ENCODE measurements at places on chromosomes 13 and 19.

GRCh38 chr13:79780240-79780639, 299.3 kb downstream of the NDFIP2 start:
- DNase-seq, result no peak

GRCh38 chr19:5074407-5074806, 105.5 kb downstream of the KDM4B start:
- DNase-seq, result no peak

DNA sequence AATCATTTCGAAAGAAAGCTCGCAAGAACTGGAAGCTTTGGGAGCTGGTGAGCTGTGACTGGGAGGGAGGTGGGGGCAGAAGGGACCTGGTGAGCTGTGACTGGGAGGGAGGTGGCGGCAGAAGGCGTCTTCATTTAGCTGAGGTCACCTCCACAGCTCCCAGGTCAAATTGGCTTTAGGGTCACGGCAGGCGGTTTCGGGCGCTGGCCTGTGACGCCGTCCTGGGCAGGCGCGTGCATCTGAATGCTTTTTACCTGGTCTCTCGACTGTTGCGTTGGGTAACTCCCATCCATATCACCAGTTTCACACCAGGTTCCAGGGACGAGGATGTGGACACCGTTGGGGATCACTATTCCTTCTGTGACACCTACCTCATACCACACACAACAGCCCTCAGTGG, 29.2 kb downstream of the C2CD4C start:
- peak; percentile 72 for DNase-seq

GRCh38 chr13:32165796-32166195, 134.2 kb downstream of the FRY start:
- DNase-seq, result no peak

GRCh38 chr13:24250376-24251057, 58.9 kb upstream of the C1QTNF9 start:
- no peak for DNase-seq

GRCh38 chr13:31980830-31981229, 50.7 kb upstream of the FRY start:
- no peak for DNase-seq

DNA sequence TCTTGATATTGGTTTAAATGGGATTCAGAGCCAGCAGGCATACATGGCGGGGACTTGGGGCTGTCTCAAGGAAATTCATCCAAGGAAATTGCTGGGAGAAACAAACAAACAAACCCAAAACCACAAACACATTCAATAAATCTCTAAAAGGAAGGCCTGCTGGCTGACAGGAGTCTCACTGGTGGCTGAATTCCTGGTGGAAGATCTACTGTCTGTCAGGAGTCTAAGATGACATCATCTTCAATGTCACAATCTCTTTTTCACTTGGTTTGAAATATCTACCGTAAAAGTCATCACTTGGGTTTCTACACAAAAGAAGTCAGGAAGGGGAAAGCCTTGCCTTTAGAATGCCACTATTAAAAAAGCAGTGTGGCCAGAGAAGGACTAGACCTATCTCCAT, 87.9 kb downstream of the KLF5 start:
- no peak for DNase-seq

DNA sequence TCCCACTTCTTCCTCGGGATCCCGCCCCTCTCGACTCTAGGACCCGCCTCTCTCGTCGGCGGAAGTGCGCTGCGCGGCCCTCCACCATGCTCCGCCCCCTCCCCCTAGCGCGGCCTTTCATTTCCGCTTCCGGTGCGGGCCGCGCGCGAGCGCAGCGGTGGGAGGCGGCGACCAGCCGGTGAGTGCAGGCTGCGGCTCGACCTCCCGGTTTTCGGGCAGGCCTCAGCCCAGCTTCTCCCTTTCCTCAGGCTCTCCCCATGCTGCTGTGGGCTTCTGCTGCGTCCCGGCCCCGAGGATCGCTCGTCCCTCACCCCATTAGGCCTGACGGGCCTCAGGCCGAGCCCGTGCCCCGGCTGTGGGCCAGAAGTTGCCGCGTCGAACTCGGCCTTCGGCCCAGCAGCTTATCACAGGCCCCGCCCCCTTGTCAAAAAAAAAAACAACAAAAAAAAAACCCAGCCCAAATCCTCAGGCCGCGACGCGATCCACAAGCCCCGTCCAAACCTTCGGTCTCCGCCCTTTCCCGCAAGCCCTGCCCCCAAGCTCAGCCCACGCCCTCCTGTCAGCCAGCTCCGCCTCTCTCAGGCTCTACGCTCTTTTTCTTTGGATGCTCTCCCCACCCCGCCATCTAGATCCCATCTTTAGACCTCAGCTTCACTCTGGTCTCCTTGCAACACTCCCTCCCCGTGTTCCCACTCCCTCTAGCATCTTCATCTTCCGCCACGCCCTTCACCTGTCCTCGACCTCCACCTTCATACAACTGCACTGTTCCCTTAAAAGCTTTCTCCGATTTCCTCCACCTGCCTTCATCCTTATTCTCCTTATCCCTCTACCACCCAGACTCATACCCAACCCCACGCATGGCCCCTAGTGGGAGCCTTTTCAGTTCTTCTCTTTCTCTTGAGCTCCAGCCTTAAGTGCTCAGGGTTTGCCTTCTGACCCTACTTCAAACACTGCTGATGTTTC, at the start of gene CLASRP:
Gene CLASRP, plus strand, starts transcription at position 115 of the 963 bp plus-strand sequence. CDS start 1,168 bp downstream, outside the sequence.
- DNase-seq, result peak; percentile 97

GRCh38 chr19:52658595-52658994, 20.4 kb upstream of the ZNF83 start:
- DNase-seq, result no peak

DNA sequence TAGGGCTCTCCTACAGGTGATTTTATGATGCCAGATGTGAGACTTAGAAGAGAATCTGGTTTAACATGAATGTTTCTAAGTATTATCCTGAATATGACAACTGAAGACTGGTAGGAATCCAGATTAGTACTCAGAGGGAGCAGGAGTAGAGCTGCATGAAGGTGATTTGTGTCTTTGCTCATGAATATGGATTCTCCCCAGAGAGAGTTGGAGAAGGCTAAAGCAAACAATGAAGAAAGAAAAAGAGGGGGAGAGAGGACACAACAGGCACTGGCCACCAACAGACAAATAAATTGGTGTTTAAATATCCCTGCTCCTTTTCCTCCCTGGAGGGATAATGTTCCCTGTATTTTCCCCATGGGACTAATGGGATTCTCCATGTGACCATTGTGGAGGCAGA, 427.0 kb upstream of the KLF12 start:
- no peak for DNase-seq

DNA sequence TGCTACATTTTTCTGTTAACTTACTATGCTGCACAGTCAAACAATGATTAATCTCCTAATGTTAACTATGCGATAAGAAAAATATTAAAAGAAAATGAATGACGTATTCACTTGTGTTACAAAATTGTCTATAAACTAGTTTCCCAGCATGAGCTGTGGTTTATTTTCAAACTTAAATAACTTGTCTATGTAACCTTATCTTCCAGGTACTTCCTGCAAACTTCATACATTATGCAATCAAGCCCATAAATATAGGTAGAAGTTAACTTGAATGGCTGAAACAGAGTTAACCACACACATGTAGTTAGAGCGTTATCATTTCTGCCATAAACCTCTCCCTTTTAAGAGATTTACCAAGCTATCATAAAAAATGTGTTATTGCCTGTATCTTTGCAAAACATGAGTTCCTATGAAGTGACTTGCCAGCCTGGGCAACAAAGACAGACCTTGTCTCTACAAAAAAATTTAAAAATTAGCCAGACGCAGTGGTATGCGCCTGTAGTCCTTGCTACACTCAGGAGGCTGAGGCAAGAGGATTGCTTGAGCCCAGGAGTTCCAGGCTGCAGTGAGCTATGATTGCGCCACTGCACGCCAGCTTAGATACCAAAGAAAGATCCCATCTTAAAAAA, 17.7 kb upstream of the KLF5 start:
- no peak for DNase-seq

DNA sequence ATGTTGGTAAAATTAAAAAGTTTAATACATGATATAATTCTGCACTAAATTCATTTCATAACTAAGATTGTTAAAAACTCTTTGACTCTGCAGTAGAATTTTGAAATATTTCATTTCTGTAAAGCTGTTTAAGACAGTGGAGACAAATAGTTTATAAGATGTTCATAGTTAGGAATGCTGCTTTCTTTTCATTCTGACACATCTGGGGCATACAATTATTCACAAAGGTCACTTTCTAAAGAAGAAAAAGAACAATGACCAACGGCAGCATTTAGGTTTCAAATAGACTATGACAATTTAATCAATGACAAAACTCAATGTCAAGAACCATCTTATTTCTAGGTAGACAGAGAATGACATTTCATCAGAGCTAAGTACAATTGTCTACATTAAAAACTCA, 1422.1 kb downstream of the PCDH9 start:
- DNase-seq, result no peak

DNA sequence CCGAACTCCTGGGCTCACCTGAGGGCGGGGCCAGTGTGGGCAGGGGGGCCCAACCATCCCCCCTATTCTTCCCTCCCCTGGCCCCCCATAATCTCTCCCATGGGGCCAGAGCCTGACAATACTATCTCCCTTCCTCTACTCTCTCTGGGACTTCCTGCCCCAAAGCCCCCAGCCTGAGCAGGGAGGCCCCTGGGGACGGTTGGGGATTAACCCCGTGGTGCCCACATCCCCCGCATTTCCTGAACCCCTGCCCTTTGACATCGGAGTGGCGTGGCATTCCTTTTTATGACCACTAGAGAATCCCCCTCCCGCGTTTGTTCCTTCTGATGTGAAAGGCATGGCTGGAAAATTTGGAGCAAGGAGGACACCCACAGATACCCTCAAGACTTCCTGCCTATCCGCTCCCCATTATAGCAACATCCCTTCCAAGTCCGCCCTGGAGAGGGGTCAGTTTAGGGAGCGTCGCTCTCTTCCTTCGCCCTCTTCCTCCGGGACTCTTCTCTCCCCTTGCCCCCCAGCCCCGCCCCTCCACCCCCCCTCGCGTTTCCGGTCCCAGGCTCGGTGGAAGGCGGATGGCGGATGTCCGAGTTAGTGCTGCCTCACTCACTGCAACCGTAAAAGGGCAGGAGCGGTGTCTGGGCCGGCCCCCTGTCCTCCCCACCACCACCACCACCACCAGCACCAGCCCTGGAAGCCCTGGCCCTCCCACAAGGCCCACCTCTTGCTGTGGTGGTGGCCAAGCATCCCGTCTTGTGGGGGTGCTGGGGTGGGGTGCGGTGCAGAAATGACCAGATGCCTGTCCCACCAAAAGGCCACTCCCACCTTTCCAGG, 1.8 kb downstream of the VASP start:
- DNase-seq, result no peak

- DNase-seq, result no peak
Measured at GRCh38 chr13:112874751-112875300, 94.2 kb upstream of the MCF2L start.

DNA sequence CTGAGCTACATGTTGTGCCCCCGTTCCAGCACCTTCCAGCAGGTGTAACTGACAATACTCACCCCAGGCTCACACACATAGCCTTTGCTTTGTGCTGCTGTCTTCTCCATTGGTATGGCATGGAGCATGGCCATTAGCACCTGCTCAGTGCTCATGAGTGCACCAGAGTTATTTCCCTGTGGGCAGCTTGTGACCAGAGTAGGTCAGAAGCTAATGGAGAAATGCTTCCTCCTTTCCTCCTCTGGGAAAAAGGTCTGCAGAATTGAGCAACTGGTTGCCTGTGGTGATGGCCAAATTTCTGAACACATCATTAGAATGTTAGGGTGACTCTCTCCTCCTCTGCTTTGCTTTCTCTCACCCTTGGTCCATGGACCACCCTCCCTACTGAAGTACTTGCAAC, 344.5 kb upstream of the TMTC4 start:
- DNase-seq, result no peak

GRCh38 chr19:56934438-56935090, 94.0 kb upstream of the PEG3 start:
- no peak for DNase-seq

DNA sequence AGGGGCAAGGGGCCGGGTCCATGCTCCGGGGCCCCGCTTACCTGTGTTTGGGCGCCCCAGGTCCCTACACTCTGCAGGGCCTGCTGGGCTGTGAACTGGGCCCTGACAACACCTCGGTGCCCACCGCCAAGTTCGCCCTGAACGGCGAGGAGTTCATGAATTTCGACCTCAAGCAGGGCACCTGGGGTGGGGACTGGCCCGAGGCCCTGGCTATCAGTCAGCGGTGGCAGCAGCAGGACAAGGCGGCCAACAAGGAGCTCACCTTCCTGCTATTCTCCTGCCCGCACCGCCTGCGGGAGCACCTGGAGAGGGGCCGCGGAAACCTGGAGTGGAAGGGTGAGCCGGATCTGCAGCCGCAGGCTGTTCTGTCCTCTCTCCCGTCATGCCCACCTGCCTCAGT, 1.7 kb downstream of the FCGRT start:
- DNase-seq, result no peak

DNA sequence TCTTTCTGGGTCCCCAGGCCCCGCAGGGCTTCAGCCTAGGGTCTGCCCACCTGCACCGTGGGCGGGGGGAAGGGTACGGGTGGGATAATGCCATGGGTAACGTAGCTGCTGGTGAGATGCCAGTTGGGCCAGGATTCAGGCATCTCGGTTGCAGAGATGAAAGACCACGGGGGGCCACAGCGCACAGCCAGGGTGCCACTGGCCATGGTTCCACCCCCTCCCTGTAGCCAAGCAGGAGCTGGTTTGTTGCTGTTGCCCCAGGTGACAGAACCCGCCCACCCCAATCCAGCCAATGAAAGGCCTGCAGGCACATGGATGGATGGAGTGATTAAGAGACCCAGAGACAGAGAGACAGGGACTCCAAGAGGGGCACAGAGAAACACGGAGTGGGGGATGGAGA, 1.0 kb upstream of the CGB7 start:
- DNase-seq, result no peak

DNA sequence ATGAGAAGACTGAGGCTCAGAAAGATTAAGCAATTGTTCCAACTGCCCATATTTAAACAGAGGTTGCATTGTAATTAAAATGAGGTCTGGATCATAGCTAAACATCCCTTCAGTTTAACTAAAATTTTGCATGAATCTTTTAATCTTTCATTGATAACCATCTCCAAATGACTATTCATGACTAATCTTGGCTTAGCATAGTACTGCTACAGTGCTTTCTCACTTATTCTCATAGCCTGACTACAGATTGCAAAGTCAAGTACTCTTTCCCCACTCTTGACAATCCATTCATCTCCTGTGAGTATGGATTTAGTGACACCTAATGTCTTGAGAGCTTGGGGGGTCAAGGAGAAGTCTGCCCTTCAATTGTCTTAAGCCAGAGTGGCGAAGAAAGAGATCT, 258.4 kb downstream of the RFC3 start:
- DNase-seq, result no peak

- DNase-seq, result no peak
Measured at GRCh38 chr19:32662186-32662585, 12.8 kb downstream of the ANKRD27 start.

- no peak for DNase-seq
Measured at GRCh38 chr13:80337288-80338081, 3.4 kb downstream of the SPRY2 start.

GRCh38 chr19:42198676-42199439, 18.6 kb downstream of the DEDD2 start:
- no peak for DNase-seq

GRCh38 chr19:3279306-3279705, 54.8 kb downstream of the CELF5 start:
- DNase-seq, result no peak

GRCh38 chr19:38250821-38251563, 5.2 kb downstream of the PPP1R14A start:
- no peak for DNase-seq

- no peak for DNase-seq
Measured at GRCh38 chr13:72570019-72570418, 157.4 kb downstream of the MZT1 start.

GRCh38 chr19:38729653-38730469, 14.4 kb downstream of the CAPN12 start:
- DNase-seq, result no peak
